ENCODE measurements at places on chromosomes 1 and 21.

- no peak for DNase-seq
Observed at GRCh38 chr1:8516793-8517556, 199.1 kb downstream of the SLC45A1 start.

DNA sequence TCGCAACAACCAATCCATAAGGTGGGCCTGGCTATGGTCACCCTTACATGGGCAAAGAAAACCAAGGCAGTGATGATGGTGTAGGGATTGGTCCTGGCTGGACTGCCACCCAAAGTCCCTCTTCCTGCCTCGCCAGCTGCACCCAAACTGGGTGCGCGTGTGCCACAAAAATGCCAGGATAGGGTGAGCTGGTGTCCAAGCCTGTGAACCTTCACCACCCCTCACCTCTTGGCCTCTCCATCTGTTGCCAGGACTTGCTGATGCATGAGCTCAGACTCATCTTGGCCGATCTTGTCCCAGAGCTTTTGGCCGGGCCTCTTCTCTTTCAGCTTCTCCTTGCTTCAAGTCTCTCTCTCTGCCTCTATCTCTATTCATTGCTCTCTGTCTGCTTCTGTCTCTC is 41.8 kb downstream of the FOXD2 start:
- no peak for DNase-seq

DNA sequence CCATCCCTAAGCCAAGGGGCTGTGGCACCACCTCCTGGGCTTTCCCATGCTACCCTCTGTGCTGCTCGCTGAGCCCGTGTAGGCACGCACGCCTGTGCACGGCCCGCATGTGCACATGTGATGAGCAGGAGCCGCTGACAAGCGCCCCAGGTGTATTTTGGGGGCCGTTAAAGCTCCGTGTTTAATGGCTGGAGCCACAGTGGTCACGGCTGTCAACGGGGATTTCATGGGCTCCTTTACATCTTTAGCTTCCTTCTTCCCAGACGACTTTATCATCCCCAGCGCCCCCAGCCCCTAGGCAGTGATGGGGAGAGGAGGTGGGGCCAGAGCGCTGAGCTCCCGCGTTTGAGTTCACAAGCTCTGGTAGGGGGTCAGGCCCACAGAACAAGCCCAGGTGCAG is 11.7 kb upstream of the EPHA8 start:
- DNase-seq: no peak

DNA sequence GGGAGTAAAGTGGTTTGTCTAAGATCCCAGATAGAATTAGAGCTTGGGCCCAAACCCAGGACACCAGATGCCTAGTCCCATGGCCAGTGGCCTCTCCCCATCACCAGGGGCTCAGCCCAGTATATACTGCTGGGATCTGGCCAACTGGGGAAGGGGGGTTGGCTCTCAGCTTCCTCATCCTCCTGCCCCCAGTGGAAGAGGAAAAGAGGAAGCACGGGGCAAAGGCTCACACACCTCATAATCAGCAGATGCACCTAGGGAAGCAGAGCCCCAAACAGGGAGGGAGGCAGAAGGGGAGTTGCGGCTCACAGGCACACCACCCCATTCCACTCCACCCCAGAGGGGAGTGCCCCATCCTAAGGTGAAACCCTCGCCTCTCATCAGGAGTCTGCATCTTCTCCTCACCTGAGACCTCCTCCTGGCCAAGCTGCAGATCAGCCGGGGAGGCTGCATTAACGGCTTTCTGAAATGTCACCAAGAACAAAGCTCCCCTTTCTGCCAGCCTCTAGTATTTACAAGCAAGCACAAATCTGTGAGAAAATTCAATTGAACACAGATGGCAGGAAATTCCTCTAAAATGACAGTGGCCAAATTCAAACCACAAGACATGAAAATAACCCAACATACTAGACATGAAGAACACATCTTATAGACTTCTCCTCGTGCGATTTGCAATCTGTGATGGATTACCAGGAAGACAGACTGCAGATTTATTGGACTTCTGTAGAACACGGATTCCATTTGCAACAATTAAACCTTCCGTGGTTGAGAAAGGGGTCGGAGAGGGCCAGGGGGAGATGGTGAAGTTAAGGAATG is 82.8 kb downstream of the GLIS1 start:
- no peak for DNase-seq

DNA sequence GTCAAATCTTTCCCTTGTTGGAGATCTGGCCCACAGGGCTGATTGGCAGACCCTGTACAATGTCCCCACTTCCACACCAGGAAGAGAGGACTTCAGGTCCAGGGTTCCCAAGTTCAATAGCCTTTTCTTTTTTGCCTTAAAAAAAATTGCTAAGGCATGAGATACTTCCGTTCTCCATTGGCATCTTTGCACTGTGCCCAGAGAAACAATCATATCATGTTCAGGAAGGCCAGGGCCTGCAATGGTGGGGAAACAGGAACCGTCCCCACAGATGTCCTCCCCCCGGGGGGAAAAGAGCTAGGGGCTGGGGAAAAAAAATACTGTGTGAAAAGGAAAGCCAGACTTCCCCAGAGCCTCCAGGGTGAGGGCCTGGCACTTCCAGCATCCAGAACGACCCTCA is 24.6 kb upstream of the GJA8 start:
- DNase-seq: no peak

GRCh38 chr1:83909687-83910086 is 89.2 kb downstream of the TTLL7 start:
- no peak for DNase-seq

GRCh38 chr1:200802042-200802441 is 63.3 kb downstream of the CAMSAP2 start:
- no peak for DNase-seq

DNA sequence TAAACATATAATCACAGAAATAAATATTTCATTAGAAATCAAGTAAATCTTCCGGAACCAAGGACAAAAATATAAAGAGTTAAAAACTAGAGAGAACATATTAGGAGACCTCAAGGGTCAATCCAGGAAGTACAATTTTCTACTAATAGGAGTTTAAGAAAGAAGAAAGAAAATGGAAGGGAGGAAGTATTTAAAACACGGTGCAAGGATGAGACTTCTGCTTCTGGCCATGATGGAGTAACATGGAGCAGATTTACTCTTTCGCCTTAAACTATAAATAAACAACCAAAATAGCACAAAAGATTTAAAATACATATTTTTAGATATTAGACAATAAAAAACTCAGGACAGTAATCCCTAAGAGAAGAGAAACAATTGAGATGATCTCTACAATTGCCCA is 12.6 kb upstream of the IFNAR1 start:
- no peak for DNase-seq

DNA sequence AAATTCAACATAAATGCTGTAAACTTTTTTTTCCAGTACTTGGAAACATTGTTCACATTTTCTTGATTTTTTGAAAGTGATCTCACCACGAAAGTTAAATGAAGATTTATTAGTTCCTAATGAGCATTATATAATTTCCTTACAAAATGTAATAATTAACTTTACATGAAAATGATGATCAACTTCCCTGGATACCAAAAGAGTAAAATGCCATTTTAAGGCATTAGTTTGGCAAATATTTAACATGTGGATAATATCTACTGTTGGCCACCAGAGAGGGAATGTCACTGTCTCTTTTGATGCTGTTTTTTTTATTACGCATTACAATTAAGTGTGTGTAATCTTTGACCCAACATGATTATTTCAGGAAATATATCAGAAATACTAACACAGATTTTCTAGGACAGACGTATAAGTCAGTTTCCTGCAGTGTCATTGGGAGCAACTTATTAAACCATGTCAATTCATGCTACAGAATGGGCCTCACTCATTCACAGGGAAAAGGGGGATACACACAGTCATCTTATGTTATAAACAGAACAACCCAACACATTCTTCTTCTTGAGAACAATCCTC is 903.9 kb upstream of the ADGRL2 start:
- no peak for DNase-seq

- no peak for DNase-seq
Observed at GRCh38 chr21:18164483-18164882, 80.2 kb upstream of the CHODL start.

- peak; percentile 60 for DNase-seq
Observed at GRCh38 chr1:7680207-7680954, 90.7 kb upstream of the VAMP3 start.

DNA sequence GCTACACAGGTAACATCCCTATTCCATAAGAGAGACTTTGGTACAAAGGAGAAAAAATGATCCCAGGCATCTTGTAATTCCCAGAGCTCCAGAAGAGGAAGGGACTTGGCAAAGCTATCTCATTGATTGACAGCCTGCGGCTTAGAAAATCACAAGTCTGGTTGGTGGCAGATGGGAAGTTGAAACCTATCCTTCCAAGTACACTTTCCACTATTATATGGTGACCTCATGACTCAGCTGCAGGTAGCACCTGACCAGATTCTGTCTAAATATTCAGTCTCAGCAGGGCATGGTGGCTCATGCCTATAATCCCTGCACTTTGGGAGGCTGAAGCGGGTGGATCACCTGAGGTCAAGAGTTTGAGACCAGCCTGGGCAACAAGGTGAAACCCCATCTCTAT is 89.9 kb downstream of the TIAM1 start:
- no peak for DNase-seq

DNA sequence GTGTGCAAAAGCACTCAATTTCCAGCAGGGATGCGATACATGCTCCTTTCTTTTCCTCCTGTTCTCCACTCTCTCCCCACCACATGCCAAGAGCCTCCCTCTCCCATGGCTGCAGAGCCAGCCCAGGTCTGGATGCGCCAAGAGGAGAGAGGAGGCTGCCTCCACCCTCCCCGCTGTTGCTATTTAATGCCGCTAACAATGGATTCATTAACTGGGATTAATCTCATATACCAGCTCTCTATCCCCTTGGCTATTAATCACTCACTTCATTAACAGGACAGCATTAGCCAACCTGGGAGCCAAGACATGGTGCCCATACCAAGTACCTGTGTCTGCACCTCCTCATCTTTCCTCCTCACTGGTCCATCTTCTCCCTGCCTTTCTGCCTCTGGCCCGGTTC is 49.1 kb upstream of the SCMH1 start:
- no peak for DNase-seq

- no peak for DNase-seq
Observed at GRCh38 chr1:5565281-5566125, 426.7 kb downstream of the NPHP4 start.

DNA sequence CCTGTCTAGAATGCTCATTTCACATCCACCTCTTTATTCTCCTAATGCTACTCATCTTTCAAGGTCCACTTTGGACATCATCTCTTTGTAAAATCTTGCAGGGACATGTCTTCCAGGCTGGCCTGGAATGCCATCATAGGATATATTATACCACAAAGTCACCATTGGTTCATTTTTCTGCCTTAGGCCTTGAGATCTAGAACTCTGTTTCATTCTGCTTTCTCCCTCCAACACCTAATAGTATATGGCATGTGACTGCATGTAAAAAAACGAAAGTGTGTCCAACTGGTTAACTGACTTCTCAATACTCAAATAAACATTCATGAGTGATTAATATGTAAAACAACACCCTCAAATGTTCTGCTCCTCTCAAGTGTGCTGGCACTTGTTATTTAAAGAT is 84.1 kb downstream of the RGS2 start:
- DNase-seq: no peak

DNA sequence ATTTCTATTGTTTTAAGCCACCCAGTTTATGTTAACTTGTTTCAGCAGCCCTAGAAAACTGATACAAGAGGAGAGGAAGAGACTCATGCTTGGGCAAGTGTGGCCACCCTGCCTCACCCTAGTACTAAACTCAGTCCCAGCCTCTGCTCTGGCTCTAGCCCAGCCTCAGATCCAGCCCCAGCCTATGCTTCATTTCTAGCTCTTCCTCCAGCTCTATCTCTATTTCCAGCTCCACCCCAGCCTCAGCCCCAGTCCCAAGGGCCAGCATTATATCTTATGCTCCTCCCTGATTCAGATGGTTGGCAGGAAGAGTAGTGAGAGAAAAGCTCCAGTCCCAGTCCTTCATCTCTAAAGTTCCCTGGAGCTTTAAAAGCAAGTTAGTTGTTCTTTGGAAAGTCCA is 535.5 kb downstream of the PTPRC start:
- no peak for DNase-seq

- DNase-seq: peak; percentile 59
Observed at GRCh38 chr1:48677306-48678287, 99.1 kb downstream of the BEND5 start.

GRCh38 chr1:58573138-58573537 is 3.9 kb downstream of the TACSTD2 start:
- DNase-seq: no peak

DNA sequence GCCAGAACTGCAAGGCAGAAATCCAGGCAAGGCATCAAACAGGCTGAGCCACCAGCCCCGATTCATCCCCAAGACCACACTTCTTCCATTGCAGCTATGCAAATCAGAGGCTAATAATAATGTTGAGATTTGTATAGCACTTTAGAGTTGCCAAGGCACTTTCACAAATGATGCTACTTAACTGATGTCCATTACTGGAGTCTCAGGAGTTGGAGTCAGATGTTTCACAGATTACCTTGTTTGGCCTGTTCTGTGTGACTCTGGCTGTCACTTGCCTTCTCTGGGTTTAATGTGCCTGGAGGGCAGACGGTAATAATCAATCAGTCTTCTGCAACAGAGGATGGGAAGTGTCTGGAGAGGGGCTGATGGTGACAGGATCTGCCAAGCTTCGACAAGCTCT is 40.8 kb upstream of the MPZL1 start:
- DNase-seq: no peak

- DNase-seq: no peak
Observed at GRCh38 chr1:153936011-153936802, 10.3 kb downstream of the DENND4B start.

GRCh38 chr1:226327761-226328162 is 18.8 kb upstream of the LIN9 start:
- DNase-seq: no peak

DNA sequence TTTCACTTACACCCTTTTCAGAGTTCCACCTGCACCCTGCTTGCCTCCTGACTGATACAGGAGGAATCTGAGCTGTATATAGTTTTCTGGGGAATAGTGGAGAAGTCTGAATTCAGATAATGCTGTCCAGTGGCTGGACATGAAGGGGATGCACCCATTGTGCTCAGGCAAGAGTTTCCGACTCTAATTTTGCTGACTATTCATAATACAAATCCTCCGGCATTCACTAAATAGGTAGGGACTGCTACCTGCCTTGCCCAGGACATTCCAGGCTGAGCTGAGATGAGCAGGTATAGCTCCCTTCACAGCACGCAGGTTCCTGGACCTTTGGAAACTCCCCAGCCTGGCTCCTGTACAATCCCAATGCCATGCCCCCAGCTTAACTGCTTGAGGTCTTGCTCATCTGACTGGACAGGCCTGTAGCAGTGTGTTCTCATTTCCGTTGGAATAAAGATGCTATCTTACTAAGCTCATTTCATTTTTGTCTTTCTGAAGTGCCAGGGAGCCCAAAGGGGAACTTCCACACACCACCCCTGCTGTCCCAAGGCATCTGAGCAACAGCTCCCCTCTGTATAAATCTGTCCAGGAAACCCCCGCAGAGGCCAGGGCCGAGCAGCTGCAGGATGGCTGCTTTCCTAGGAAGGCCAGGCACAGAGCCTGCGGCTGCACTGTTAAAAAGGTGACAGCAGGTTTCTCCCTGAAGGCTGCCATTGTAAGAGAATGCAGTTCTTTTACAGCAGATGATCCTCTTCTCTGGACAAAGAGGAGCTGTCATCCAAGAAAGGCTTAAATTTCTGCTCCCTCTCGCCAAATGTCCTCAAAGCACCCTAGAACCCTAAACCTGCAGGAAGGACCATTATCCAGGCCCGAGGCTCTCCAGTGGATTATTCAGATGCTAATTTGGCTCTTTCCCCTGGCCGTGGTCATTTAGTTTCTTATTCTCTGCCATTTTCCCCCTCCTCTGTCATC is 21.7 kb upstream of the VASH2 start:
- no peak for DNase-seq

GRCh38 chr1:204461331-204462228 is 33.0 kb downstream of the PIK3C2B start:
- peak; percentile 29 for DNase-seq
